Mucosa of gallbladder (tissue), 1 donor: ENCODE measurements at places on chromosomes 11 and 22. TPM values are rescaled to one million over a fixed set of nuclear protein-coding genes. Genes with fewer than 3 reads are reported as not detected.

PLET1 gene
- not detected for total RNA-seq

XBP1 gene
- total RNA-seq: 220 TPM

TRIM51G gene
- total RNA-seq: not detected

LRRC4C gene
- total RNA-seq: 2.2 TPM

HBE1 gene
- total RNA-seq: 4.0 TPM

MIOX gene
- 1.6 TPM for total RNA-seq

RIMBP3C gene
- total RNA-seq: 0.26 TPM
